ENCODE measurements at places on chromosomes 6 and 20.

DNA sequence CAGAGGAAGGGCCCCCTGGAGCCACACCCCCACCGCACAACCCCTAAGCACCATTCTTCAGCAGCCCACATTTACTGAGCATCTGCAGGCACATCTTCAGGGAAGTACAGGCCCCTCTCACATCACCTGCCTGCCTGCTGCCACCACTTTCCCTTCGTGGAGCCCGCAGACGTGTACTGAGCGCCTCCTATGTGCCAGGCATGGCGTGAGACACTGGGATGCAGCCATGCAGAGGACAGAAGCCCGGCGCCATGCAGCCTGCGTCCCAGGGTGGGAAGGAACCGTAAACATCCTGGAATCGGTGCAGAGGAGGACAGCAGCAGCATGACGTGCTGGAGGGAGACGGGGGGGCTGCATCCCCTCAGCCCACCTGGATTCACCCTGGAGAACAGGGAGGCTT is 78.1 kb downstream of the GRM4 start:
- no peak for DNase-seq

GRCh38 chr20:31560094-31560745 is 44.9 kb upstream of the ID1 start:
- peak; percentile 74 for DNase-seq

GRCh38 chr6:105091140-105091829 is 88.5 kb downstream of the POPDC3 start:
- no peak for DNase-seq

DNA sequence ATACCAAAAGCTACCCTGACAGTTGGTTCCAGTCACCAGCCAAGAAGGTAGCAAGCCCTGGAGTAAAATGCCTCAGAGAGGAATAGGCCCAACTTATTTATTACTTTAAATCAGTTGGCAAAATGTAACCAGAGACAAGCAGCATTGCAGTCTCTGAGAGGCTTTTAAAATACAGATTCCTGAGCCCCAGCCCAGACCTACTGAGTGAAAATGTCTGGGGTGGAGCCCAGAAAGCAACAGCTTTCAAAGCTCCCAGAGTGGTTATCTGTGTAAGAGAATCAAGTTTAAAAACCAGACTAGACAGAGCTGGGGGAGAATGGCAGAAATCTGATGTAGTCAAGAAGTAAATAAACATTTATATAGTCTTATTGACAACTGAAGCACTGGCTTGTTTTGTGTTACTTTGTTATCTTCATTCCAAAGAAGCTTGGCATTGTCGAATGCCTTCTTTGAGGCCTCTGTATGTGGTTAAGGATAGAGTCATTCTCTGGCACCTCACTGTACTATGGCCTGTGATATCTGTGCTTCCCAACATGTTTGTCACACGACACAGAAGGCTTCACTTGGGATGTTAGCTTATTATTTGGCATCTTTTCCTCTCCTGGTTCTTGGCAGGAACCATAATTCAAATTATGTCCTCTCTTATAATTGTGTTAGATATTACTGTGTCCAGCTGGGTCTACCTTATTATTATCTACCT is 313.5 kb downstream of the SLC35F1 start:
- DNase-seq: no peak

- DNase-seq: no peak
These were observed 2.6 kb upstream of the BPIFB4 start for GRCh38 chr20:33076662-33077372.

DNA sequence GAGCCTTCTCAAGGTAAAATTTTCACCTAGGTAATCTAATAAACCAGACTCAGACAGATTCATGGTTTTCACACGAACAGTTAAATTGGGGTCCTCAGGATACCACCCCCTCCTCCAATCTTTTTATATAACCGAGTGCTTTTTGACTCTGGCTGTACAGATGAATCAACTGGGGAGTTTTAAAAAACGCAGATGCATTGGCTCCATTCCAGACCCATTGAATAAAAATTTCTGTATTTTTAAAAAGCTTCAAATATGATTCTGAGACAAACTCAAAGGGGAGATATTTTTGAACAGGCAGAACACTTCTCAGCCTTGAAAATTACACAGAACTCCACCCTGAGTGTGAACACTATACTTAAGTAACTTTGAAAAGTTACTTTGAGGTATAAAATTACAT is 7.2 kb downstream of the UTRN start:
- no peak for DNase-seq

All from adrenal gland (tissue), 19 donors.